ENCODE measurements at places on chromosomes 2 and 18.

- DNase-seq: no peak
Observed at GRCh38 chr2:15918761-15919356, 21.5 kb upstream of the MYCN start.

- DNase-seq: no peak
Observed at GRCh38 chr2:168469281-168469988, 13.4 kb downstream of the CERS6 start.

GRCh38 chr18:54192900-54193299 is 31.6 kb downstream of the MBD2 start:
- DNase-seq: no peak

GRCh38 chr2:27977731-27978312 is 87.3 kb downstream of the BABAM2 start:
- DNase-seq: no peak

DNA sequence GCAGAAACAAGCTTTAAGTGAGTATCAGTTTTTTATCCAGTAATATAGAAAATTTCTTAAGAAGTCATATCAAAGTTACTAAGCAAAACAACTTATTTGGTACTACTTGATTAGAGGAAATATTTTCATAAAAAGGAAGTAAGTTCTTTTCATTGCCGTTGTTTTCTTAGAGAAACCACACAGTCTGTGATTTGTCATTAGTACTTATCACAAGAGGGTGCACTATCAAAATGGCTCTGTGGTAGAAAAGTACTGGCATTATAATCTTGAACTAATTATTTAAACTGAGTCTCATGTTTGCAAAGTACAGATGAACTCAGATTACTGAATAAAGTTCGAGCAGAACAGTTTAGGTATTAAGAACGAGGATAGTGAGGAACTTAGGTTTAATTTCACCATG is 93.4 kb downstream of the IKZF2 start:
- no peak for DNase-seq

- DNase-seq: no peak
Observed at GRCh38 chr2:170843656-170844055, 27.0 kb downstream of the GAD1 start.

- no peak for DNase-seq
Observed at GRCh38 chr2:186517090-186517489, 31.0 kb downstream of the ZC3H15 start.

- DNase-seq: no peak
Observed at GRCh38 chr2:240624011-240624949, 1.0 kb upstream of the GPR35 start.

GRCh38 chr2:157476953-157477709 is 33.2 kb upstream of the CYTIP start:
- no peak for DNase-seq

- no peak for DNase-seq
Observed at GRCh38 chr2:100606726-100607343, 44.0 kb downstream of the PDCL3 start.

DNA sequence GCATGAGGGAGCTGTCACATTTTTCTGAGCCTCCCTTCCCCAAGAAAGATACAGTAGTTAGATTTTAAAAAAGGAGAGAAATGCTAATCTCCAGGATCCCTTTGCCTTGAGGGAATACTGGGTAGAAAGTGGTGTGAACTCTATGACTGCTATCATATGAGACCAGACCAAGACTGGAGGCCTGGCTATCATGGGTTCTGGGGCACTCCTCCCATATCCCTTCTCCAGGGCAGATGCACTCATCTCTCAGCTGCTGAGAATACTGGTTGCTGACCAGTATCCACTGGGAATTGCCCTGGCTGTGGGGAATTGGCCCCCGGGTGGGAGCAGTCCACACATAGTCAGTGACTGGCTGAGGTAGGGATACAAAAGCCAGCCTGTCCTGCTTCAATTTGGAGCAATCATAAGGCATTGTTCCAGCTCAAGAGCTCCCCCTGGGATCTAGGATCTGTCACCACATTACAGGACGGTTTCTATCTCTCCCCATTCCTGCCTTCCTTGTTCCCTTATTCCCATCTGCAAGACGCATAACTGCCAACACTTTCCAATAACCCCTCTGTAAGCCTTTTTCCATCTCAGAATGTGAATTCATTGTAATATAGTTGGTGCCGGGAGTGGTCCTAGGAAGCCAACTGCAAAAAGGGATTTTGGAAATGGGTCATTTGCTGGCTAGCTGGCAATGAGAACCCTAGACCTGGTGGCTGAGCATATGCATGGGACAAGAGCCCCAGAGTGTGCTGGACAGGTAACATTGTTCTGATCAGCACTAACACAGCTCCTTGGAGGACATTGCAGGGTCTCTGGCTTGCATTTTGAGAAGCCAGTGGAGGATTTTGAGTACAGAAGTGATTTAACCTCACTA is 35.4 kb upstream of the REEP1 start:
- no peak for DNase-seq

DNA sequence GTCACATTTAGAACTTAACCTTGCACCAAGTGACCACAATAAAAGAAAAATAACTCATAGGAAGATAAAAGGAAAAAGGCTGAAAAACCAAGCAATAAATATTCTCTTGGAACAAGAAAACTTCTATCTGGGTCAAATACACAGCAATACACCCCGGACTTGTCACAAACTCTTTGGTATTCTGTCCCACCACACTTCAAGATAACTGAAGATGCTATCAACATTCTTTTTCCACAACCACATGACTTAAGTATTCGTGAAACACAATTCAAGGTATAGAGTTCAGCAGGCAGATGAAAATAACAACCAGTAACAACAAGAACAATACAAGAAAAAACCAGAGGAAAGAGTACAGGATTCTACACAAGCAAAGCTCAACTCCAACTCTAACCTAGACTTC is 18.0 kb downstream of the MBD2 start:
- DNase-seq: no peak

DNA sequence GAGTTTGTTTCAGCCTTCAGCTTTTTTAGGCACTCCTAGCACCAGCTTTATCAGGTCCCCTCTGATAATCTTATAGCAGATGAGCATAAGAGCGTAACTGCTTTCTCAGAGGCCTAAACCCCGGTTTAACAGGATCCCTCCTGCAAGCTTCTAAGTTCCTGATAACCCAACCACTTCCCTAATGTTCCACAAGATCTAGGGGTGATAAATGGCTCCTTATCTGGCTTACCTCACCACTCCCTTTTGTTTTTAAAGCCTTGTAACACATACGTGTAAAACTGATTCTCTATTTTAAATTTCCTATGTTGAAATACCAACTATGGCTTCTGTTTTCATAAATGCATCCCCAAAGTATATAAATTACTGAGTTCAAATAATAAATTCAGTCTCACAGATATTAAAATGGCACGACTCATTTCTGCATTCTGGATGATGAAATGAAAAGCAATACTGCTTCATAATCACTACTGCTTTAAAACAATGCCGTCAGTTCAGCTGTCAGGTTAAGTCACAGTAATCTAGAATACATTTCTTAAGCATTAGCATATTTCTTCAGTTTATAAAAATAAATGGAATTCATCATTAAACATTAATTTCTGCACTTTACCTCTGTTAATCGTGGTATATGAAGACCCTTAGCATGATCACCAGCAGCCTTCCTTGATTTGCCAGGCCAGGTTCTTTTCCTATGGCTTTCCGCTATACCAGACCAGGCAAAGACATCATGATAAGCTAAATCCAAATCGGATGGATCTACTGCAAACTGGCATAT is 126.3 kb downstream of the C2orf74 start:
- DNase-seq: no peak

DNA sequence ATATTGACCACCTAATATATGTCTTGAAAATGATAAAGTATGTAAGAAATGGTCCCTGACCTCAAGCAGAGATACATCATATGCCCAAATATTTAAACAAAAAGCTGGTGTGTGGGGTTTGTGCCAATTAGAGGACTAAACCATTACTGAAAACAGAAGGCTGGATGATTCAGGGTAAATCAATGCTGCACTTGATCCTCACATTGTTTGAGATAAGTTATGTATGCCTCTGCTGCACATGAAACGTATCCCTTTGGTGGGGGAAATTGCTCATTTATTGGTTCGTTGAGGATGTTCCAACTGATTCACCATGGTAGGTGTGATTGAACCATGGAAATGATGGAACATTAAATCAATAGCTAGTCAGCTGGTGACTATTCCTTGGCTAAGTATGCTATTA is 24.7 kb upstream of the DARS1 start:
- no peak for DNase-seq

GRCh38 chr2:120441351-120441700 is 95.4 kb downstream of the INHBB start:
- no peak for DNase-seq

DNA sequence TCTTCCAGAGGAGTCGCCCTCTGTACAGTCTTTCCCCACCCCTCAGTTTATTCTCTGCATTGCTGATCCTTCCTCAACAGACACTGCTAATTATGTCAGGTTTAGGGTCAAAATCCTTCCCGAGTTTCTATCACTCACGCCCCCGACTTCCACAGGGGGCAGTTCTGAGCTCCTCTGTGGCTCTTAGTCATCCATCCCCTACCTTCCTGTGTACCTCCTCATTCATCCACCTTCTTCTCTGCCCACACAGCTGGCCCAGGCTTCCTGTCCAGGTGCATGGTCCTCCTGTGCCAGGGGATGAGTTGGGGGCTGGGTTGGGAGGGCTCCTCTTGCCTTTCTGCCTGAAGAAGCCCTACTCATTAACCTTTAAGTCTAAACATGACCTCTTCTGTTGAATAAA is 202.9 kb downstream of the ARL4C start:
- DNase-seq: no peak

- no peak for DNase-seq
Observed at GRCh38 chr2:6972067-6972710, 55.0 kb downstream of the RNF144A start.

- DNase-seq: no peak
Observed at GRCh38 chr2:96529376-96530143, 7.0 kb upstream of the ARID5A start.

- no peak for DNase-seq
Observed at GRCh38 chr2:25001325-25001637, 29.5 kb upstream of the DNAJC27 start.

DNA sequence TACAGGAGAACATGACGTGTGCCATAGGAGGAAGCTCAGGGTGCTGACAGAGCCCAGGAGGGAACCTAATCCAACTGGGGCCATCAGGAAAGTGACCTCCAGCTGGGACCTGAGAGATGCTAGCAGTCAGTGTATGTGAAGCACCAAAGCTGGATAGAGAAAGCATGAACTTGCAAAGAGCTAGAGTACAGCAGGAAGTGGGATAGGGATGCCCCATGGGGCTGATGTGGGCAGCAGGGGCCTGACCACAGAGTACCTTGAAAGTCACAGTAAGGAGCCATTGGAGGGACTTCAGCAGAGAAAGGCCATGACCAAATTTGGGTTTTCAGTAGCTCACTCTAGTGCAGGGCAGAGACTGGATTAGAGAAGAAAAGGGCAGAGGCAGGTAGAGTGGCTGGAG is 91.6 kb upstream of the TTC39C start:
- no peak for DNase-seq

DNA sequence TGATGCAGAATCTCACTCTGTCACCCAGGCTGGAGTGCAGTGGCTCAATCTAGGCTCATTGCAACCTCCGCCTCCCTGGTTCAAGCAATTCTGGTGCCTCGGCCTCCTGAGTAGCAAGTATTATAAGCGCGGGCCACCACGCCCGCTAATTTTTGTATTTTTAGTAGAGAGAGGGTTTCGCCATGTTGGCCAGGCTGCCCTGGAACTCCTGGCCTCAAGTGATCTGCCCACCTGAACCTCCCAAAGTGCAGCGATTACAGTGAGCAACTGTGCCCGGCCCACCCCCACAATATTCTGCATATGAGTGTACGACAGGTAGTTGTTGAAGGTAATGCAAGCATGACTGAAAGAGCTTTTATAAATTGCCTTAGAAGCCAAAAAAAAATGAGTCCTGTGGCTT is 1.2 kb downstream of the WDR75 start:
- no peak for DNase-seq

- no peak for DNase-seq
Observed at GRCh38 chr18:27787547-27787946, 389.4 kb downstream of the CDH2 start.

- no peak for DNase-seq
Observed at GRCh38 chr2:4914551-4914950, 777.6 kb upstream of the SOX11 start.

DNA sequence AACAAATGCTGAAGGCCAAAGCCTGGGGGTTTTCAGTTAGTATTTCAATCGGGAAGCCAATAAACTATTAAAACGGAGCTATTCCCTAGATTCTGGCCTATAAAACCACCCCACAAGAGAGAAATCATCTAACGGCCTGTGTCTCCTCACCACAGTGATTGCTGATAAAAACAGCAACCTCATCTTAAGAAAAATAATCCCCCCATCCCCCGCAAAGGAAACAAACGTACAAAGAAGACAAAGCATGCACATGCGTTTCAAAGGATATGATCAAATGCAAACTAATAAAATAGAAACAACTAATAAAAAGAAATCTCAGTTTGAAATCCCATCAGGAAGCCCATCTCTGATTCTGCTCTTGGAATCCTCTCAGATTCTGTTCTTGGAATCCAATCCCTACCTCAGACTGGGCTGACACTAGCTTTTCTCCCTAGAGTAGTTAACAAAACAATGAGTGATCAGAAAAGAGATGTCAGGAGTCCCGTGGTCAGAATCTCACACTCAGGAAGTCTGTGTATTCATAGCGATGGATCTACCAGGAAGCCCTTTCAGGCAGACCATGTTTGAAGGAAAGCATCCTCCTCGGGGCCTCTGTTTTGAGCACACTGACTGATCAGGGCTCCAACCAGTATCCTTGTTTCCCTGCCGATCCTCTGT is 150.7 kb downstream of the THADA start:
- no peak for DNase-seq

DNA sequence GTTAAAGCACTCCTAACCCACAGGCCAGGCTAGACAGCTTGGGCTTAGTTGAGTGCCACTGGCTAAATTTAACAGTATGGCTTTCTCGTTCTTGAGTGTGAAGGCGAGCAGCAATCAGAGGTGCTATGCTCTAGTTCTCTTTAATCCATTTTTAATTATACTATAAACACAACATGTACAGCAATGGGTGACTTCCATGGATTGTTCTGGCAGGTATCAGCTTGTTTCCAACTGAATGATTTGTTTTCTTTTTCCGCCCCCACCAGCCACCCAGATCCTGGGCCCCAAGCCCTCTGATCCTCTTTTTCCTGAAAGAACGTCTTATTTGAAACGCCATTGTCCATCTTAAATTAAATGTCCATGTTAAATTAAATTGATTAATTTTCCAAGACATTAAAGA is 244.8 kb downstream of the IKZF2 start:
- DNase-seq: no peak

DNA sequence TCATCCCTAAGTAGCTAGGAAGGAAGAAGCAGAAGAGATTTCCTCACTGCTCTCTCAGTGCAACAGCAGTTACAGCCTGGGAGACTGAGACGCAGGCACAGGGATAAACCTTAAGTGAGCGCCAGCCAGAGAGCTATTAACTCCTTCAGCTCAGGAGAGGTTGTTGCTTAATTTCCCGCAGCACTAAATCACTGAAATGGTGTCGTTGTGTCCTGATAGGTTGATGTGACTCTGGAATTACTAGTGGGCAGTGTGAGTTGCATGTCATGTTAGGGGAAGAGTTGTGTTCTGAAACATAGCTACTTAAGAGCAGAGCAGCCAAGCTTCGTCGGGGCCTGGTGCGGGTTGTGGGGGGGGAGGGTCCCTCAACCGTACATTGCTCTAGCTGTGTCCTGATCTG is 225.8 kb downstream of the NAPG start:
- DNase-seq: no peak
